ENCODE measurements at places on chromosomes 5 and 9.

- no peak for DNase-seq
Observed at GRCh38 chr5:965604-966344, 42.8 kb upstream of the NKD2 start.

DNA sequence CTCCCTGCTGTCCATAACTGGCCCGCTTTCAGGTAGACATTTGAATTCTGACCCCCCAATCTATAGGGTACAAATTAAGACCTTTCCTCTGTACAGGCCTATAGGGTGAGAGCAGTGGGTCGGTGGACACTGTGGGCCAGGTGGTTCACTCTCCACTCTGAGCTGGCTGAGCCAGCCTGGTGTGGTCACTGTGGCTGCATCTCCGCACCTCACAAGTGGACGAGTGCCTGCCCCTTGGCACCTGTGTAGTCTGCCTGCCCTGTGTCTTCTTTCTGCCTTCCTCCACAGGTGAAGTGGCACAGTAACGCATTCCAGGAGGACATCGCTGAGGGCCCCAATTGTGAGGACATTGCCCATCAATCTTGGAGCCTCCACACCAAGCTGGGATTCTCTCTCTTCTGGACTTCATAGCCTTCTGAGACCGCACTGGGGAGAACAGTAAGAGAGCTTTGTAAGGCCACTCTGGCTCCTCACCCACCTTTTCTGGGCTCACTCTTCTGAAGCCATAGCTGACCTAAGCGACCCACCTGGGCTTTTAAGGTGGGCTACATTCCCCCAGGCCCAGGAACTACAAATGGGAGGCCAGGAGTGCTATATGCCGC is 33.5 kb upstream of the JADE2 start:
- no peak for DNase-seq

DNA sequence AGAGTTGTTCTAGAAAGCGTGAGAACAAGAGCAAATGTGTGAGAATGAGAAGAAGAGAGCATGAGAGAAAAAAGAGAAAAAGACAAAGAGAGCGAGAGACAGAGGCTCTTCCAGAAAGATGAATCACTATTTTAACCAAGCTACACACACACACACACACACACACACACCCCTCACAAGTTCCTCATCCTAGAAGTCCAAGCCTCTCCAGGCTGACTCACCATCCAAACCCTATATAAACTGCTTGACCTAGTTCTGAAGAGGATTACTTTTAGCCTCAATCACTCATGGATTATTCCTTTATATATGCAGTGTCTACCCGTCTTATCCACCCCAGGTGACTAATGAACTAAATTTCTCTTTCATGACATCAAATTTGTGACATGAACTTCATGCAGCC is 37.6 kb downstream of the C9orf57 start:
- no peak for DNase-seq

DNA sequence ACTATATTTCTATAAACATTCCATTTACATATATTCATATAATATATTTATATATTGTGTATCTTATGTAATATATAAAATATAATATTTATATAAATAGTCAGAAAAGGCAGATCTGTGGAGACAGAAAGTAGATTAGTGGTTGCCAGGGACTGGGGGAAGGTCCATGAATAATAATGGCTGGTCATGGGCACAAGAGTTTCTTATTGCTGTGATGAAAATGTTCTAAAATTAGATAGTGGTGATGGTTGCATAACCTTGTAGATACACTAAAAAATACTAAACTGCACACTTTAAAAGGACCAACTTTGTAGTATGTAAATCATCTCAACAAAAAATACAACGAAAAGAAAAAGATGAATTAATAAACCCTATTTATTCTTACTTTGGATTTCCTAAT is 47.3 kb downstream of the NUP155 start:
- no peak for DNase-seq

- no peak for DNase-seq
Observed at GRCh38 chr9:5976674-5977397, 38.6 kb downstream of the RANBP6 start.

- DNase-seq = no peak
Observed at GRCh38 chr5:172313915-172314314, 30.4 kb upstream of the UBTD2 start.

- no peak for DNase-seq
Observed at GRCh38 chr5:138559937-138560336, 15.3 kb downstream of the HSPA9 start.

GRCh38 chr9:18604767-18605730 is 131.1 kb downstream of the ADAMTSL1 start:
- DNase-seq = no peak

DNA sequence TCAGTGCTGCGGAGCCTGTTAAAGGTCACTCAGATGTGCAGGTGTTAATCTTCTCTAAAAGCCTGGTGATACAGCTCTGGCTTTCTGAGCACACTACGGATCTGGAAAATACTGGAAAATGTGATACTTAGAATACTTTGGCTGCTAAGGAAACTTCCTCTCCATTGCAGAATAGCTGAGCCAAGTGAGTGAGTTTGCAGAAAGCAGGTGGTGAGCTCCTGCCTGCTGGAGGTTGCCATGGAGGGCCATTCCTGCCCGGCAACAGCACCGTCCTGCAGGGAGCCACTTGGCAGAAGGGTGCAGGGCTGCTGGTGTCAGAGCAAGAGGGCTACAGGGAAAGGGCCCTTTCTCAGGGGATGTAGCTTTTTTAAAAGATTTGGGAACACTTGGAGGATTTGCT is 40.7 kb downstream of the SECISBP2 start:
- no peak for DNase-seq

DNA sequence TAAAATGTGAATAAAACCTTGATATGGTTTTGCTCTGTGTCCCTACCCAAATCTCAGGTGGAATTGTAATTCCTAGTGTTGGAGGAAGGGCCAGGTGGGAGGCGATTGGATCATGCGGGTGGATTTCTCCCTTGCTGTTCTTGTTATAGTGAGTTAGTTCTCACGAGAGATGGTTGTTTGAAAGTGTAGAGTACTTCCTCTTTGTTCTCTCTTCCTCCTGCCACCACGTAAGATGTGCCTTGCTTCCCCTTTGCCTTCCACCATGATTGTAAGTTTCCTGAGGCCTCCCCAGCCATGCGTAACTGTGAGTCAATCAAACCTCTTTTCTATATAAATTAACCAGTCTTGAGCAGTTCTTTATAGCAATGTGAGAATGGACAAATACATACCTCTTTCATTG is 34.9 kb downstream of the TARS1 start:
- DNase-seq = no peak

DNA sequence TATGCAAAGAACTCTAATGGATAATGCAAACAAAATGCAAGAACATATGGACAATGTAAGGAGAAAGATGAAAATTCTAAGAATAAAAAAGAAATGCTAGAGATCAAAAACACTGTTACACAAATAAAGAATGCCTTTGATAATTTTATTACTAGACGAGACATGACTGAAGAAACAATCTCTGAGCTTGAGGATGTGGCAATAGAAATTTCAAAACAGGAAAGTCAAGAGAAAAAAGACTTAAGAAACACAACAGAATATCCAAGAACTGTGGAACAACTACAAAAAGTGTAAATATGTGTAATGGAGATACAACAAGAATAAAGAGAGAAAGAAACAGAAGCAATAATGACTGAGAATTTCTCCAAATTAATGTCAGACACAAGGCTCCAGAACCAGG is 140.5 kb upstream of the ACOT12 start:
- DNase-seq = no peak

- no peak for DNase-seq
Observed at GRCh38 chr9:73152953-73153352, 1.3 kb downstream of the ANXA1 start.

DNA sequence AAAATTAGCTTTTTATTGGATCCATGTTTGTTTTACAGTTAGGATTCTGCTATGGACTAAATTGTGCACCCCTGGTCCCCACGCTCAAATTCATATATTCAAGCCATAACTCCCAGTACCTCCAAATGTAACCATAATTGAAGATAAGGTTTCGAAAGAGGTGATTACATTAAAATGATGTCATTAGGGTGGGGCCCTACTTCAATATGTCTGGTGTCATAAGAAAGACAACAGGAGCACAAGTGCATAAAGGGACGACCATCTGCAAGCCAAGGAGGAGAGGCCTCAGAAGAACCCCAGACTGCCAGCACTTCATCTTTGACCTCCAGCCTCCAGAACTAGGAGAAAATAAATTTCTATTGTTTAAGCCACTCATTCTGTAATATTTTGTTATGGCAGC is 7.4 kb upstream of the HNRNPA0 start:
- DNase-seq = no peak

DNA sequence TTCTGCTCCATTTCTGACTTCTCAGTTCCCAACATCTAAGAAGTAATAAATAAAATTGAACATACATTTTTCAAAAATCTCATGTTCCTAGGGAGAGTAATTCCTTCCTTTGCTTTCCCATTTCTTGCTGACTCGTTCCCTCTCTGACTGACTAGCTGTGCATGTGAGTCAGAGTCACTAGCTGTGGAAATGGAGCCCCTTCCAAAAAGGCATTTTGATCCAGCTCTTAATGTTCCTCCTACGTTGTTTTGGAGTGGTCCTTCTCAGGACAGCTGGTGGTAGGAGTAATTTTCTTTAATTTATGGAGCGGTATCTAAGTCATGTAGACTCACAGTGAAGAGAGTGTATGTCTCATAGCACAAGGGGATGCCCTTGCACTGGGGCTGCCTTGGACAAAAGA is 460.2 kb downstream of the GADD45G start:
- DNase-seq = no peak

GRCh38 chr9:123528501-123528900 is 172.5 kb downstream of the CRB2 start:
- no peak for DNase-seq

DNA sequence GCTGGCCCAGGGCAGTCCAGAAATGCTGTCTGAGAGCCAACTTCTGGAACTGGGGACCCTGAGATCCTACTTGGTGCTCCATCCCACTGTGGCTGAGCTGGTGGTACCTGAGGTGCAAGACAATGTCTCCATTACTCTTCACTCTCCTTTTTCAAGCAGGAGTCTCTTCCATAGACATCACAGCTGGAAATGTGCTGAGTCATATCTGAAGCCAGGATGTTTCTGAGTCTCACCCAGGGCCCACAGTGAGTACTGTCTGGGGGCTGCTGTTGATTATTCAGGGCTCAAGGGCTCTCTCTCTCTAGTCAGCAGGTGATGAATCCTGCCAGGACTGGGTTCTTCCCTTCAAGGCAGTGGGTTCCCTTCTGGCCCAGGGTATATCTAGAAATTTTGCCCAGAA is 145.2 kb upstream of the TAS2R1 start:
- DNase-seq = no peak

- DNase-seq = no peak
Observed at GRCh38 chr9:137582286-137582860, 3.6 kb upstream of the DPH7 start.

DNA sequence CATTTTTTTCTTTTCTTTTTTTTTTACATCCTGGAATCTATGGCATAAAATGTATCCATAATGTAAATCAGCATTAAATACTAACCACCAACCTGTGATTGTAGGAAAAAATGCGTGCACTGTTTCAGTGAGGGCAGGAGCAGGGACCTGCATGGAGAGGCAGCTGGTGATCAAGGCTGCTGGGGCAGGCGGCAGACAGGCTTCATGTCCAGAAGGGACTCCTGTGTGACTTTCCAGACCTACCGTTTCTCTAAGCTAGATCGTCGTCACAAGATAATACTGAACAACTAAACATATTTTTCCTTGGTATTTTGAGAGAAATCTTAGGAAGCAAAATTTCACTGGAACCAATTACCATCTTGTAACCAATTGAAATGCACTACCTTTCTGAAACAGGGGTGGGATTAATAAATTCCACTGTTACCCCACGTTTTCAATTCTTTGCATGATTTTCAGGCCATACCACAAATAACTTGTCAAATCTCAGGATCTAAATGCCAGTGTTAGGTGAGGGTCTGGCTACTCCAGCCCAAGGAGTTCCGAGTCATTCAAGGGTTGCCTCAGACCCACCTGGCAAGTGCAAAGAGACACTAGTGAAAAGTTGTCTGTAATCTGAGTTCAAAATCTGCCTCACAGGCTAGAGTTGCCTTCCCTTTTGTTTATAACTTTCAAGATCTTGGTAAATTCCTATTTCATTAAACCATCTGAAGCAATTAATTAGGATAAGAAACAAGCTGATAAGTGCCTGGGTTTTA is 198.2 kb downstream of the SEMA5A start:
- DNase-seq = no peak

DNA sequence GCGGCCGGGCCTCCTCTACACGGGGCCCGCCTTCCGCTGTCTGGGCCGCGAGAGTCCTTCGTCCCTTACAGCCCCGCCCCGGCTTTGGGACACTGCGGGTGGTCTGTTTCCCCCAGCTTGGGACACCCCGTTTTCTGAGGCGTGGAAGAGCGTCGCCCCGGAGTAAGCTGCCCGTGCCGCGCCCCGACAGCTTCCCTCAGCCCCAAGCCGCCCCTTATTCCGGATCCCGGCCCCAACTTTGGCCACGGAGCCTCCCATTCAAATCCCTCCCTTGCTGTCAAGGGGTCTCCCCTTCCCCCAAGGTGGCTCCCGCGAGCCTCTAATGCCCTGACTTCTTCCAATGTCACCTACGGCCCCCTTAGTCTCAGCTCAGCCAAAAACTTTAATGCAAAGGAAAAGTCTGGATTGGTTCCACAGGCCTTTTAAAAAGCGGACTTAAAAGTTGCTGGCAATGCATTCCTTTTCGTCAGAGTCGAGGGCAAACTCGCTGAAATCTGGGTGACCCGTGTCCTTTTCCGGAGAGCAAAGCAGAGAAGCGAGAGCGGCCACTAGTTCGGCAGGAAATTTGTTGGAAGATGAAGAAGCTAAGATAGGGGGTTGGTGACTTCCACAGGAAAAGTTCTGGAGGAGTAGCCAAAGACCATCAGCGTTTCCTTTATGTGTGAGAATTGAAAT is 19.8 kb downstream of the EXOSC2 start:
- no peak for DNase-seq

- no peak for DNase-seq
Observed at GRCh38 chr9:34997379-34997781, 7.8 kb downstream of the DNAJB5 start.

DNA sequence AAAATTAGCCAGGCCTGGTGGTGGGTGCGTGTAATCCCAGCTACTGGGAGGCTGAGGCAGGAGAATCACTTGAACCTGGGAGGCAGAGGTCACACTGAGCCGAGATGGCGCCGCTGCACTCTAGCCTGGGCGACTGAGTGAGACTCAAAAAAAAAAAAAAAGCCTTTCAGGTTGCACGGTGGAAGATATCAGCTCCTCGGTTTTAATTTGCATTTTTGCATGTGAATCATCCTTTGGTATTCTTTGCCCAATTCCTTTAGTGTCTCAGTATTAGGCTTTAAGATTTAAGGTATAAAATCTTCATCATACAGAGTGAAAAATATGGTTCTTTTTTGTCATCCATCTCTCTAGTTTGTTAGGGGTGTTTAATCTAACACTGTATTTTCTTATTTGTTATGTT is 173.6 kb upstream of the S1PR3 start:
- DNase-seq = no peak

GRCh38 chr9:100911273-100911672 is 117.3 kb upstream of the PLPPR1 start:
- no peak for DNase-seq

- no peak for DNase-seq
Observed at GRCh38 chr5:122085041-122085440, 7.0 kb upstream of the LOX start.
